ENCODE measurements at places on chromosomes 6 and 20. TPM values are rescaled to one million over a fixed set of nuclear protein-coding genes. Genes with fewer than 3 reads are reported as not detected.

- DNase-seq = no peak
Measured at GRCh38 chr20:8808202-8808535, 260.7 kb upstream of the PLCB4 start.

DNA sequence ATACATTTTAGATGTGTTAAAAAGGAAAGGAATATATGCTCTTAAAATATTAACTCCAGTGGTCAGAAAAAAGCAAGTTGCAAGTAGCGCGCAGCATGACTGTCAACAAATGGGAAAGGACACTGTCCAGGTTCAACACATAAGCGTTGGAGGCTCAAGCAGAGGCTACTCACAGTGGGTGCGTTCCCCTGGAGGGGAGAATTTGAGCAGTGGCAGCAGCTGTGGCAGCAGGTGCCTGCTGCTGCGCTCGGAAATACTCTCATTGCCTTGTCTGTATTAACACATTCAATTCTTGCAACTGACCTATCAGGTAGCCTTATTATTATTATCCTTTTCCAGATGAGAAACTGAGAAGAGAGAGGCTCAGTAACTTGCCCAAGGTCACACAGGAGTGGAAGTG is 21.9 kb upstream of the CCN6 start:
- no peak for DNase-seq

GRCh38 chr6:78523622-78524021 is 343.7 kb upstream of the IRAK1BP1 start:
- DNase-seq = peak; percentile 11

GRCh38 chr6:3926150-3926482 is 76.9 kb downstream of the FAM50B start:
- peak; percentile 26 for DNase-seq

DNA sequence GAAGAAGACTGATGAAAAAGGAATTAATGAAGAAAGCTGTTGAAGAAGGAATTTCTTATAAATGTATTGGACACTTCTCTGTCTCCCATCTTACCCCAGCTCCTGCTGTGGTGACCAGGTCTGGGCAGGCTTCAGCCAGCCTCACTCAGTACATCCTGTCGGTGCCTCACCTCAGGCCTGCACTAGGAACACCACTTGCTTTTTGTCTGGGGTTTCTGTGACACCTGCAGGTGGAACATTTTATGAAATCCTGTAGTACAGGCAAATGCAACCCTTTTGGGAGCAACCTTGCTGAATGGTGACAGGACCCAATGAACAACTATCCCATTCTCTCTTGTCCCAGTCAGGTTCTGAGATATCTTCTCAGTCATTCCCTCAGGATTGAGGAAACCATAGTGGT is 129.7 kb downstream of the PRDM13 start:
- DNase-seq = no peak

- no peak for DNase-seq
Measured at GRCh38 chr20:35757098-35757705, 14.6 kb upstream of the PHF20 start.

- DNase-seq = peak; percentile 17
Measured at GRCh38 chr6:82237013-82237412, 10.5 kb downstream of the IBTK start.

DNA sequence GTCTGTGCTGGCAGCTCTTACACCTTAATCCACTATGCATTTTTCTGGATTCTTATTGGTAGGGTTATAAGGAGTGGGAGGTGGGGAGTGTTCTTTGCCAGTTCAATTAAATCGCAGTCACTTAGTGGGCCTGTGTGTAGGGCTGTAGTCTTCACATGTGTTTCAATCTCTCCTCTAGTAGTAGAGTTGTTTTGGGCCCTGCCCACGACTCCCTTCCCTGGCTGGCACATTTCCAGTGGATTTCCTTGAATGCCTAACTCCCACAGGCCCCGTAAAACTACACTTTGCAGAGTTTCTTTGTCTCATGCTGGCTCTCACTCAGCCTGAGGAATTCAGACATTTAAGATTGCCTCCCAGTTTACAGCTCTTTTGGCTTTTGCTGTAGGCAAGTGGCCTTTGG is 414.0 kb upstream of the OPRM1 start:
- peak; percentile 60 for DNase-seq

DNA sequence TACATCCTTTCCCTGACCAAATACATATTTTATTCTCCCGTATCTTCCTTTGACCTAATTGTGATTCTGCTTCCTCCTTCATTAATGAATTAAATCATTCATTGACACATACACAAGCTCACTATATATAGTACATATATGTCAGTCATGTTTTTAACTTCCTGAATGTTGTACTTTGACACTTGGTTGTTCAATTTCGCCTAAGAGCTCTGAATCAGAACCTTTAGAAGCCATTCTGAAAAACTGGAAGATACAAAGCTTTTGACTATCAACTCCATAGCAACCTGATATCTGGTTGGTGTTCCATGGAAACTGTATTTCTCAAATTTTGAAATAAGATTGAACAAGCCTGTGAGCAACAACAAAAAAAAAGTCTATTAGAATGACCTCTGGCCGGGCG is 27.3 kb upstream of the HFE start:
- no peak for DNase-seq

DNA sequence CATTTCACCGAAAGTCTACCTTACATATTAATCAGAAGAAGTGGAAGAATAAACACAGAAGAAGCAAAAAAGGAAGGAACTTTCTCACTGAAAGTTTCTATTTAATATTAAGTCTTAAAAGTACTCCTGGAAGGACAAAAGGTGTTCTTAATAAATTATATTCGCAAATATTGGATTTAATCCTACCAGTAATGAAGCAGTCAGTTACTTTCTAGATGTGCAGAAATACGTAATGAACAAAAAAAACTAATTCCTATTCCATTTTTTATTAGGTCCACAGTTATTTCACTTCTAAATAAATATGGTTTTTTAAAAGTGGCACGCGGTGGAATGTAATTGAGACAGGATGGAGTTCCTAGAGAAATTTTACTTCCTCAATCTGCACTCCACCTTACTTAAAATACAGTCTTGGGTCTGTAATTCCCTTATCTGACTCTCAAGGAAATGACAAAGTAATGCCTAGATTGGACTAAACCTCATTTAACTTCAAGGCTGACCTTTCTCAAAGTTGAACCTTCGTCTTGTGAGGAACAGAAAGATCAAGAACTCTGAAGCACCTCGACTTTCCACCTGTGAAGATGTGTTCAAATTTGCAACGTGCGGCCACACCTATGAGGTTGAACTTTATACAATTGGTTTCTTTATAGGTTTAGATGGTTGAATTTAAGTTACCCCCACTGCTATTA is 1.1 kb upstream of the TRAM2 start:
- DNase-seq = no peak

- no peak for DNase-seq
Measured at GRCh38 chr20:34403908-34404307, 40.8 kb downstream of the ITCH start.

GRCh38 chr20:37095599-37096414 is at the start of gene RBL1:
Gene RBL1, minus strand, starts transcription at chr20:37095997. Its CDS starts 69 bp downstream, at chr20:37095928.
- DNase-seq = peak; percentile 86

DNA sequence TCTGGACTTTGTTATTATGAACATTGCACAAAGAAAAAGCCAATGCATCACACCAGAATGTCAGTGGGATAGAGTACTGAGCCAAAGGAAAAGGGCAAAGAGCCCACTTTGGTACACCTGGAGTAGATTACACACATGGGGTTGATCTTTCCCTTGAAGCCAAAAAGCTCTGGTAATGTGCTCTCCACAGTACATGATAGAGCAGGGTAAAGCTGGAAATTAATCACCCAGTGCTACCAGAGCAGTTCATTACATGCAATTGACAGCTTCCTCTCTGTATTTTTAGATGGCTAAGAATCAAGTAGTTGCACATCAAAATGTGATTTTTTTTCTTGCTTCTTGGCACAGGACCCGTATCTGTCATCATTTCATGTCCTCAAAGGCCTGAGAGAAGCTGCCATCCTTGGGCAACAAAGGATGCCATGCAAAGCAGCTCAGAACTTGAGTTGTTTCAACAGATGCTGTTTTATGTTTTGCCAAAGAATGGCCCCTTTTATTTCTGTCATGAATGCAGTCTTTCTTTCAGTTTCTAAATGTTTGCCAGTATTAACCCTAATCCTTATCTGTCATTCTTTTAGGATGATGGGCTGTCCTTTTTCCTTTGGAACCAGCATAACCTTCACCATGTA is 88.1 kb downstream of the HDGFL1 start:
- DNase-seq = no peak

- peak; percentile 44 for DNase-seq
Measured at GRCh38 chr6:37056439-37057127, 51.1 kb downstream of the FGD2 start.

DNA sequence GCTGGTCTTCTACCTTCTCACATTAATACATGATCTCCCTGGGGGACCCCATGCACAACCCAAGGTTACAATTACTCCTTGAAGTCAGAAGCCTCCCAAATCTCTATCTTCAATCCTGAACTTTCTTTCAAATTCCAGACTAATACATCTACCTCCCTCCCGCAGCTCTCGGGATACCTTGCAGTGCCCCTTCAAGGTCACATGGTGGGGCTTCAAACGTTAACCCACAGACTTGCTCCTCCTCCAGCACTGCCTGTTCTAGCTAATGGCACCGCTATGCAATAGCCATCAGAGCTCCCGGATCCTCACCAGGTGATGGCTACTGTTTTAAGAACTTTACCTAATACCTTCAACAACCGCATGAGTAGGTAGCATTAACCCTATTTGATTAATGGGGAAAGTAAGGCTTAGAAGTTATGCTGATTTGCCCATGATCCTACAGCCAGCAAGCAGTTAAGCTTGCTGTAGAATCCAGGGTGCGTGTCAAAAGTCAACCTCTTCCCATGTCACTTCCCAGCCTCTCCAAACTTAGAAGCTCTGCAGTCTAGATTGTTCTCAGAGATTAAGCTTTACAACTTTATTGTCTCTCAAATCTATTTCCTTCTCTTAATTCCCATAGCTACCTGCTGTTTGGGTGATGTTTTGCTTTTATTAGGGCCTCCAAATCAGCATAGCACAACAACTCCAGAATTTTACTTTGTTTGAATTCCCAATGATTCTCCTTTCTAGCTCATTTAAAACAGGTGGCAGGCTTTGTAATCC is 44.7 kb downstream of the PLAGL1 start:
- no peak for DNase-seq

DNA sequence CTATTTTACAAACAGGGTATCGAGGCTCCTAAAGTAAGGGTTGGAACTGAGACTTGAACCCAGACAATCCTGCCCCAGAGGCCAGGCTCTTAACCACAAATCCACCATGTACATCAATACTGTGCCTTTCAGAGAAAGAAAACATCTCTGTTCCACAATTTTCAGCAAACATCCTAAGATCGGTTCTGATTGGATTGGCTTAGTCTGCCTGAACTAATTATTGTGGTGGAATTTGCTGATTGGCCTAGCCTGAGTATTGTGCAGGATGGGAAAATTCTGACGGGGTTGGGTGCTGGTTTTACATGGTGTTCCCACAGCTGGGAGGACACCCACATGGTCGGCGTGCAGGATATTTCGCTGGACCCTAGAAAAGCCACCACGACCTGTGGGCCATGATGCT is at the start of gene CLPSL1:
Gene CLPSL1 (plus strand): TSS at position 301 of the 400 bp plus-strand sequence. CDS start 92 bp downstream, at position 393.
- DNase-seq = no peak

DNA sequence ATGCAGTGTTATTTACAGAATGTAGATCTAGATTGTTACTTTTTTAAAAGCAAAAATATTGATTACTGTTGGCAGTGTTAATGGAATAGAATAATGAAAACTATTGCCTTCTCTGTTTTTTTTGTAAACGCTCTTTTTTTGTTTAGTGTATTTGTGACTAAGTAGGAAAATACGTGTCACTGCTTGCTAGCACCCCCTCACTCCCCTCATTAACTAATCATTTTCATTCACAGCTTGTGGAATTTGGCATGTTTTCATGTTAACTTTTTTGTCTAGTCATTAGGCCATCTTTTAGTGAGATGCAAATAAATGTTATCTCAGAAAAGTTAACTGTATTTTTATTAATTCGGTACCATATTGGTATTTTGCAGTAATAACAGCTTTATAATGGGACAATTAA is 29.8 kb downstream of the ADGRG6 start:
- no peak for DNase-seq

DNA sequence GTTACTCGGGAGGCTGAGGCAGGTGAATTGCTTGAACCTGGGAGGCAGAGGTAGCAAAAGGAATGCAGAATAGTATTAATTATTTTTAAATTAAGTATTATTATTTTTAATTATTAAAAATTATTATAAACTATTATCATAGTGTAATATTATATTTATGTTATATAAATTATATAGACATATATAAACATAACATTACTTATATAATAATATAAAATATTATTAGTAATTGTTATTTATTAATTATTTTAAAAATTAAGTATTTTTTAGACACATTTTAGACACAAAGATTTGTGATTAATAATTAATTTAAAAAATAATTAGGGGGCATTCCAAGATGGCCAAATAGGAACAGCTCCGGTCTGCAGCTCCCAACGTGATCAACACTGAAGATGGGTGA is 31.7 kb upstream of the TGM3 start:
- no peak for DNase-seq

DNA sequence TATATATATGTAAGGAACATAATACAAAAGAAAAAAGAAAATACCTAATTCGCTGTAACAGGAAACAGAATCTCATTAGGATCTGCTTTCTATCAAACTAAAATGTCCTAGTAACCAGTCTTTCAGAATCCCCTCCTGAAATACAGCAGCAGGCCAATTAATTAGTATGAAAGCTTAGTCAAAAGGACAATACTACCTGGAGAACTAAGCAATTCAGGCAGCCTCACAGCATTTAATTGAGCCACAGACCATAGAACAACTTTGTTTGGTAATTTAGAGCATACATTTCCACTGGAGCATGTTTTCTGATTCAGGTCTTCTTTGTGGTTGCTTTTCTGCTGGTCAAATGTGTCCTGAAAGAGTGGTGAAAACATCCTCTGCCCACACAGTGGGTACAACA is 516.0 kb downstream of the LMBRD1 start:
- no peak for DNase-seq

DNA sequence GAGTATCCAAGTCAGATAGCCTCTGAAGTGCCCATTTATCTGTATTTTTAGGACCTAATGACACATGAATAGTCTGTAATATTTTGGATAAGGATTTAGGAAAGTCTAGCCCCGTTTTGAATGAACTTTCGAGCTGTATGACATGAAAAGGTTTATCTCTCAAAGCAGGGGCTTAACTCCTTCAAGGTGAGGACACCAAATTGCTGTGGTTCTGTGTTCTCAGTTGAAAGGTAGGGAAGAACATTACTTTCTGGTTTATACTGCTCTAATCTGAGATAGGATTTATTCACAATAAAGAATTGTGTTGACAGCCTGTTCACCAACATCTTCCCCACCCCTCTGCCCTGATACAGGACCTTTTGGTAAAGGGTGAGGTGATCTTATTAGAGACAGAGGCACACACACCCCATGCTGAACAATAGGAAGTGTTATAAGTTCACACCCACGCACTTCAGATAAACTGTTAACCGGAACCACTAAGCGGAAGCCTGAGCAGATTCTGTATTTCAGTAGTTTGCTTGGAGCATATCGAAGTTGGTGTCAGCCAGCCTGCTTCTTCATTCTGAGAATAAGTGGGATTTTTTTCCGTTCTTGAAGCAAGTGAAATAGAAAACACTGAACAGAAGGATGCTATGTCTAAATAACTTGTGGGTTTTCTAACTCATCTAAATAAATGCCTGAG is 223.3 kb downstream of the TMEM242 start:
- DNase-seq = no peak

CYP24A1 gene
- not detected for total RNA-seq

SLC29A1 gene
- 9.5 TPM for total RNA-seq

CRISP3 gene
- not detected for total RNA-seq

TRIM15 gene
- total RNA-seq = not detected

SIRPA gene
- total RNA-seq = 3.9 TPM

C6orf120 gene
- total RNA-seq = 57.9 TPM

STMND1 gene
- not detected for total RNA-seq

LST1 gene
- not detected for total RNA-seq

C20orf141 gene
- 0.32 TPM for total RNA-seq

RBM24 gene
- 32.4 TPM for total RNA-seq

Measured in fibroblast of villous mesenchyme (primary cell).